Stimulated activated naive B cell treated with anti-CD40 and anti-IgM and Interleukin-4, amounts not matched to agents 10 μg/mL and 1 μg/mL and 100 μg/mL, for 72 hours (primary cell): ENCODE measurements at places on chromosomes 6 and 20.

- H3K27ac ChIP-seq: no peak overlapping the region
- no peaks in the 10 kb centered on the region for H3K27me3 ChIP-seq
- no peak for DNase-seq
- no peak overlapping the region for H3K4me3 ChIP-seq
These were observed 37.9 kb downstream of the SPATA2 start for GRCh38 chr20:49877386-49877921.

- no peaks in the 10 kb centered on the region for H3K4me1 ChIP-seq
- DNase-seq: no peak
- H3K36me3 ChIP-seq: no peaks in the 10 kb centered on the region
- no peak overlapping the region for H3K4me3 ChIP-seq
- no peak overlapping the region for H3K27ac ChIP-seq
These were observed 23.4 kb downstream of the COL21A1 start for GRCh38 chr6:56223995-56224394.

DNA sequence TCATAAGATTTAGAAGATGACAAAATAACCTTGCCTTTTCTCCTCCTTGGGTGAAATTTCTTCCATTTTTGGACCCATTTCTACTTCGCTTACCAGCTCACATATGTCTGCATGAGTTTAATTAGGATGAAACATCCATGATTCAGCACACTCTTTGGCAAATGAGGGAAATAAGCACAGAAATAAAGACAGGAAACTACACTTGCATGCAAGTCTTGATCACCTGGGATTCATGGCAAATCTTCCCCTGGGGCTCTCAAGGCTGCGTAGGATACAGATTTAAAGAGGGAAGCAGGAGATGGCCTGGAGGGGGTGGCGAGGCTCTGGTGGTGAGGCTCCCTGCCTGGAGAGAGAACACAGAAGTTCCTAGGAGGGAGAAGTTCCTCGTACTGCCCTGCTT, 147.8 kb downstream of the EDN3 start:
- no peak overlapping the region for H3K27ac ChIP-seq
- H3K36me3 ChIP-seq: no peaks in the 10 kb centered on the region
- no peaks in the 10 kb centered on the region for H3K4me1 ChIP-seq
- no peak overlapping the region for H3K4me3 ChIP-seq

GRCh38 chr6:56510984-56511531, 131.6 kb downstream of the DST start:
- no peak overlapping the region for H3K27ac ChIP-seq
- DNase-seq: no peak
- no peak overlapping the region for H3K4me3 ChIP-seq
- H3K36me3 ChIP-seq: no peaks in the 10 kb centered on the region
- peaks cover 1% of the 10 kb centered on the region for H3K4me1 ChIP-seq

DNA sequence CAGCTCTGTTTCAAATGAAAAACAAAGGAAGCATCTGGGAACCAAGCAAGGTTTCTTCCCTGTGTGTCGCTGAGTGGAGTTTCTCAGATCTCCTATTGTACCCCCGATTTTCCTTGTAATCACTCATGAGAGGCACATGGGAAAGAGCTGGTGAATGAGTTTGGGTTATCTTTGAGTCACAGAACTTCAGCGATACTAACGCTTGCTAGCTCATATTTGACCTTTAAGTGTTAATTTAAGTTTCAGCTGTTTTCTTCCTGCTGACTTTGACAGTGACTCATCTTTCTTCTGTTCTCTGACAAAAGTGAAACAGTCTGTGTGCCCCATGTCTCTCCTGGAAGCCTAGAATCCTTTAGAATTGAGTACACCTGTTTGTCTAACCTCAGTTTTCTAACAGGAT, 261.1 kb upstream of the RGS17 start:
- no peaks in the 10 kb centered on the region for H3K4me1 ChIP-seq
- no peaks in the 10 kb centered on the region for H3K27me3 ChIP-seq
- no peak overlapping the region for H3K4me3 ChIP-seq
- H3K27ac ChIP-seq: no peak overlapping the region
- no peak for DNase-seq

DNA sequence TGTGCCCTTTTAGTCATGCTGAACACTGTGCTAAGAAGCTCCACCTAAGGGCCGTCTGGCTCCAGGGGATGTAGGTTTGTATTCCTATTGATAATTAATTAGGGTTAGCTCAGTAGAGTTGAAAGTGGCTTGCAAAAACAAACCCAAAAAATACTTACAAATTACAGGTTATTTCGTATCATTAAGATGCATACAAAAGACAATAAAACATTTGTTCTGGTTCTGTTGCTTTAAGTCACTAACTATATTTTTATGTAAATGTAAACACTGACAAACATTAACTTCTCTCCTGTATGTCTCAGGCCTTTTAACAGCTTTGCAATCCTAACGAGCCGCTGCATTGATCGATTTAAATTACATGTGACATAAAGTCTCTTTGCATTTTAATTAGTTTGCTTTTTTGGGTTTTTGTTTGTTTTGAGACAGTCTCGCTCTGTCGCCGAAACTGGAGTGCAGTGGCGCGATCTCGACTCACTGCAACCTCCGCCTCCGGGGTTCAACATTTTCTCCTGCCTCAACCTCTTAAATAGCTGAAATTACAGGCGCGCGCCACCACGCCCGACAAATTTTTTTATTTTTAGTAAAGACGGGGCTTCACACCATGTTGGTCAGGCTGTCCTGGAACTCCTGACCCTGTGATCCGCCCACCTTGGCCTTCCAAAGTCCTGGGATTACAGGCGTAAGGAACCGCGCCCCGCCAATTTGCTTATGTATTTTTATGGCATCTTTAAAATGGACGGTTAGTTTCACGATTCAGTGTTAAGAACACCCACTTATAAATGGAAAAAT, 110.9 kb downstream of the HFE start:
- peaks cover 26% of the 10 kb centered on the region for H3K4me1 ChIP-seq
- peaks cover 32% of the 10 kb centered on the region for H3K36me3 ChIP-seq
- peak overlapping the region; percentile 98 for H3K27ac ChIP-seq
- peak overlapping the region; percentile 85 for H3K4me3 ChIP-seq
